Right lung (tissue), 10 donors: ENCODE measurements at places on chromosomes 5 and 9. TPM values are rescaled to one million over a fixed set of nuclear protein-coding genes. Genes with fewer than 3 reads are reported as not detected.
A peak's percentile ranks its signal among the peaks of the same experiment; 100 is the strongest.

Gene CARTPT
- polyA plus RNA-seq = not detected

Gene TMOD1
- 8.1 TPM for polyA plus RNA-seq

Gene PDGFRB
- 206 TPM for polyA plus RNA-seq

Gene SLC6A18
- not detected for polyA plus RNA-seq

Gene PRDM9
- polyA plus RNA-seq = not detected

Gene FAM200C
- polyA plus RNA-seq = 18.0 TPM

Gene OR13F1
- polyA plus RNA-seq = not detected

Gene PCDHB12
- 5.4 TPM for polyA plus RNA-seq

Gene CNTFR
- polyA plus RNA-seq = 24.6 TPM

Gene WNT8A
- polyA plus RNA-seq = not detected

Gene IL17B
- polyA plus RNA-seq = 0.76 TPM

Gene PCA3
- 0.42 TPM for polyA plus RNA-seq

DNA sequence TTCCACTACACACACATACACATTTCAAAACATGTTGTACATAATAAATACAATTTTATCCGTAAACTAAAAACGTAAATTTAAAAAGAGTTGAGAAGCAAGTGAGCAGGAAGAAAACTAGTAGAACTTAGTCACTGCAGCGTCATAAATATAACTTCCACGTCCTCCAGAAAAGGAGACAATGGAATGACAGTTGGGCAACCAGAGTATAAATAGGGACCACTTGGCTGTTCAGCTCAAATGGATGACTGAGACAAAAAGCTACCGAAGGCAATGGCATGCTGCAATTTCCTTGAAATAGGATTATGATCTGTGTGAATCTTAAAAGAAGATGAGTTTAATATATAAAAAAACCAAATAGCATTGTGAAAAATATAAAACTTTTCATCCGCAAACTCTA, 438.5 kb upstream of the RGMB start:
- DNase-seq = no peak

- no peak for DNase-seq
Observed at GRCh38 chr5:179840321-179840720, 18.3 kb downstream of the MRNIP start.

GRCh38 chr9:120561709-120562108, 18.3 kb downstream of the CDK5RAP2 start:
- no peak for DNase-seq

DNA sequence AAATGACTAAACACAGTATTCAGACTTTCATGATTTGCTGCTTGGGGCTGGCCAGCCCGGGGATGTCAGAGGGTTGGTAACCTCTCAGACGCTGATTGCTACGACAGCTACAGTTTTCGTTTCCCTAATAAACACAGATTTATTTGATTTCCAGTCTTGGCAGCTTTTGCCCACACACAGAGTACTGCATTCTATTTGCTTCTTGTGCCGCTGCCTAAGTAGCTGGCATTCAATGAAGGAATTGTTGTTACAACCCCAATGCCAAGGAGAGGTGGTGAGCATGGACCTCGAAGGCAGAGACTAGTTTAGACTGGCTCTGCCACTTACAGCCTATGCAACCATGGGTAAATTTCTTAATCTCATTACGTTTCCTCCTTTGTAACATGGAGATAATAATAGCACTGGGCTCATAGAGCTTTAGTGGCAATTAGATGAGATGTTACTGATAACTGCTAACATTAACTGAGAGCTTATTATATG, 247.1 kb upstream of the PANK3 start:
- DNase-seq = no peak

DNA sequence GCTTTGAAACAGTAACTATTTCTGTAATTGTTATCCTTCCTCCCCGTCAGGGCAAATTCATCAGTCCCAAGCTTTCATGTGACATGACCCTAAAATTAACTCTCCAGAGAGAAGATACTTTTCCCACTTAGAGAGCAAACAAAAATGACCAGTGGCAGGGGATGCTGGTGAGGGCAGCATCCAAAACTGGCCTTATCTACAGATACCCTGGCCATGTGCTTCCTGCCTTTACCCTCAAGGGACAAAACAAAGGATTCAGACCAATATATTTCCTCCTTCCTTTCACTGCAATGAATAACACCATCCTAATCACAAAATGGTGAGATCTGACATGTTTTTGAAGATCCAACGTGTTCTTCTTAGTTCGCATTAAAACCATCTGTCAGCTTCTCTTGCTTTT, 267.2 kb downstream of the MAN2A1 start:
- DNase-seq = no peak

GRCh38 chr5:150789943-150790611, 11.5 kb downstream of the SMIM3 start:
- DNase-seq = no peak

- no peak for DNase-seq
Observed at GRCh38 chr9:110241260-110241857, 14.9 kb downstream of the TXN start.

DNA sequence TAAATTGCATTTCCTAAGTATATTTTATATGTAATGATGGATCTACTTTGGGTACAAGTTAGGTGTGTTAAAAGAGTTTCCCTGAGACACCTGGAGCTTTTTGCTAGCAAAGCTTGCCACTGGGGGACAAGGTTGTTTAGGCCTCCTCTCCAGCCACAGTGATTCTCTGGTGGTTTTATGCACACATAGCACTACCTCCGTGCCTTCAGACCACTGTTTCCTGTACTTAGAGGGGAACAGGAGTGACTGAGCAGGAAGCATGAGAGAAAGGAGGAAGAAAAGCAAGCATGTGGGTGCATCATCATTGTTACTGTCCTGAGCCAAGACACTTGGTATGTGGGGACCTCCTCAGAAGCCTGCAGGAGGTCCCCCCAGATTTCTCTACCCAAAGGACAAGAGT, 272.1 kb downstream of the RASEF start:
- no peak for DNase-seq

GRCh38 chr9:592225-592624, 249.3 kb upstream of the DMRT1 start:
- DNase-seq = no peak

DNA sequence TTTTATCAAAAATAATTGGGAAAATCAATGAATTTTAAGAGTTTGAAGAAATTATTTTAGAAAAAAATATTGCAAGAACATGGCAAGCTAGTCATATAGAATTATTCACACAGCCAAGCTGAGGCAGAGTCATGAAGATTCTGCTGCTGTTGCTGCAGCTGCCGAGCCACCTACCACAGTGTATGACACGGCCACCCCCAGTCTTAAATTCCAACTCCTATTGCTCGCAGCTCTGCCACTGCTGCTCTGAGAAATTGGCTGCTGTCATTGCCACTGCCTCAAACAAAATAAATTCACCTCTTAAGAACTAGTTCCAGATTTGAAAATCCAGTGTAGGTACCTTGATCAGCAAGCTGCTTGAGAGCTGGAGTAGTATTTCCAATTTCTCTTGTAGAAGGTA, 1318.8 kb upstream of the ACO1 start:
- DNase-seq = no peak

- peak; percentile 64 for DNase-seq
Observed at GRCh38 chr5:147857302-147858129, 21.0 kb upstream of the SCGB3A2 start.

GRCh38 chr9:32010322-32010721, 374.1 kb upstream of the ACO1 start:
- DNase-seq = no peak

GRCh38 chr9:2032234-2032633, 17.1 kb downstream of the SMARCA2 start:
- DNase-seq = no peak

DNA sequence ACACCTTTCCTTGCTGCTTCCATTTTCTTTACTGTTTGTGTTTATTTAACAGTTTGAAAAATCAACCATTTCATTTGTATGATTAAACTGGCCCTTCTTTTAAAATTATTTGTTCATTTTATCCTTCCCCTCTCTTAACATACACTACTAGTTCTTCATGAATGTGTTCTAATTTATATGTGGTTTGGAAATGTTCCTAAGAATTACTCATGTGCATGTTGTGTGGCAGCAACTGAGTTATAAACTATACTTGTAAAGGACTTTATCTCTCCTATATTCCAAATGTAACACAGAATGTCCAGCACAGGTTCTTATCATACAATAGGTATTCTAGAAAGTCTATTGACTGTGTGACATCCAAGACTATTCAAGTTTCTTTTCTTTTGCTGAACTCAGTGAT, 358.2 kb upstream of the MEF2C start:
- no peak for DNase-seq

- DNase-seq = no peak
Observed at GRCh38 chr9:72902268-72902667, 50.6 kb downstream of the ALDH1A1 start.

DNA sequence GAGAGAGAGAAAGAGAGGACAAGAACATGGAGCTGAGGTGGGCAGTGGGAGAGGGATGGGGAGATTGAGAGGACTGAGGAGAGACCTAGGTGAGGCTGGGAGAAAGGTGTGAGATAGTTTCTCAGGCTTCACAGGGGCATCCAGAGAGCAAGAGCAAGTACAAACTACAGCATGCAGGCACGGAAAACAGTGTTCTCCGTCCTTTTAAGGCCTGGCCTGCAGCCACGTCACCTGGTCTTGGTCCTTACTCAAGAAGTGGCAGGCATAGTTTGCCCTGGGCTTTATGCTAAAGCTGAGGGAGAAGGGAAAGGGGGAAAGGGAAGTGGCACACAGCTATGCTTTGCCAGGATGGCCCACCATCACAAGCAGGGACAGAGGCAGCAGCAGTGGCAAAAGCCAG, 65.7 kb downstream of the SIL1 start:
- DNase-seq = no peak

DNA sequence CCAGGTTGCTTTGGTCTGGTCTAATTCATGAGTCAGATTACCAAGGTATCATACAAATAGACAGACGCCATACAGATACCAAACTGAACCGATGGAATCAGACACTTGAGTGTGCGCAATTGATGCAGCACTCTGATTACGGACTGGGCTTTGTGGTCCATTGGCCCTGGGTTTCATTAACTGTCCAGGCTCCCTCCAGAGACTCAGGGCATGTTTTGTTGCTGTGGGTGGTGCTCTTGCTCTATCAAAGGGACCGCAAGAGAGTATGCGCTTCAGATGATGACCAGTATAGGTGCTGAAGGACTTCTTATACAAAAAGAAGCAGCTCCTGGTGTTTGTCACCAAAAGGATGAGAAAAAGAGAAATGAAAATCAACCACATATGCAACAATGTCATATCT, 36.9 kb upstream of the ANKRD55 start:
- DNase-seq = no peak

- no peak for DNase-seq
Observed at GRCh38 chr5:174119468-174119881, 74.0 kb downstream of the NSG2 start.

DNA sequence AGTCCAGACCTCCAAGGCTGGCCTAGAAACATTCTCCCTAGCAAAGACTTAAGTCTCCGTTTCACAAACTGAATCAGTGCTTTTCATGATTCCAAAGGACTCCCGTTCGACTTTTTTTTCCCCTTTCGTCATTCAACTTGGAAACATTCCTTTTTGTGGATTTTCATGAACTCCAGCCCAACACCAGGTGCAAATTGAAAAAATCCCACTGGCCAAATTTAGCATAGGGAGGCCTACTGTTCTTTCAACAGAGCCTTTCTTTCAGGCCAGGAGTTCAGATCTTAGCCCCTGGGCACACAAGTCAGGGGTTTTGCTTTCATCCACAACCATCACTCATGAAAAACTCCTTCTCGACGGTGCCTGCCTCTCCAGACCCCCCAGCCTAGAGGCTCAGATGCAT, 285.3 kb downstream of the PIK3R1 start:
- no peak for DNase-seq

DNA sequence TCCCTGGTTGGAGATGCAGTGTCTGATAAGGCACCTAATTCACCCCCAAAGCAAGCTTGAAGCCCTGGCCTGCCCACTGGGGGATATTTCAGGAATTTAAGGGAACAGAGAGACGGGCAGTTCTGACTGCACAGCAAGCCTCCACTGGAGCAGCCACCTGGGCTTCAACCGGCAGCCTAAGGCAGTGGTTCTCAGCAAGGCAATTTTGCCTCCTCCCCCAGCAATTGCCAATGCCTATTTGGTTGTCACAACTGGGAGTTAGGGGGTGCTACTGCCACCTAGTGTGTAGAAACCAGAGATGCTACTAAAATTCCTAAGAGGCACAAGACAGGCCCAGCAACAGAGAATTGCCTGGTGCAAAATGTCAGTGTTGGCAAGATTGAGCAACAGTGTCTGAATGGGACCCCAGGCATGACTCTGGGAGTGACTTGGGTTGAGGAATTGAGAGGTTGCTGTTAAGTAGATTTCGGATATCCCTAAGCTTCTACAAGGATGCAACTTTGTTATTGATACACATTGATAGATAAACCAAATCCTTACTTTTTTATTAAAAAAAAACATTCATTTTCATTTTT, 58.7 kb upstream of the CTSL start:
- no peak for DNase-seq

DNA sequence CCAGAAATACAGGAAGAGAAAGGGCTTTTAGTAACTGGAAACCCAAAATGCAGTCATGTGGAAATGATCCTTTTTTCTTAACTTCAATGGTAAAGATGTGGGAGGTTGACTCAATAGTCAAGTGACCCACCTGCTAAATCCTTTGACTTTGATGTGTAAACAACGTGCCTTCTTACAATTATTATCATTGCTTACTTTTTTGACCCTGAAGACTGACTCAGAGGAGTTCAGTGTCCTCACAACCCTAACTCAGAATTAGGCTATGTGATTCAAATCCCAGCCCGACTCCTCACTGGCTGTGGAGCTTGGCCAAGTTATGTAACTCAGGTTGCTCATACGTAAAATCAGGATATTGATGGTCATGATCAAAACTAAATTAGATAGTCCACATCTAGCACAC, 27.9 kb downstream of the ANXA1 start:
- no peak for DNase-seq

GRCh38 chr9:113522858-113523257, 59.3 kb downstream of the RGS3 start:
- DNase-seq = no peak

DNA sequence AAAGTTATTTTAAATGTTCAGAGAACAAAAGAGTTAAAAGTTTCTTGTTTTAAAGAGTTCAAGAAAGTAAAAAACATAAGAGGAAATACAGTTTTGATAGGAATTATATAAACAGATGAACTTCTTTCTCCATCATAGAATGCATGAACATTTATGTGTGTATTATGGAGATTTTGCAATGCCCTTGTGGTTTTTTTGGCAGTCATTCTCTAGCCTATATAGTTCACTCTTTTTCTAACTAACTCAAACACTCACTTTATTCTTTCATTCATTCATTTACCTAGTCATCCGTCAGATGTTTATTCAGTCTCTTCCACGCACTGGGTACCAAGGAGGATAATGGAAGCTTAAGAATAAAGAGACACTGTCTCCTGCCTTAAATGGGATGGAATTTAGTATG, 195.9 kb upstream of the VLDLR start:
- no peak for DNase-seq

DNA sequence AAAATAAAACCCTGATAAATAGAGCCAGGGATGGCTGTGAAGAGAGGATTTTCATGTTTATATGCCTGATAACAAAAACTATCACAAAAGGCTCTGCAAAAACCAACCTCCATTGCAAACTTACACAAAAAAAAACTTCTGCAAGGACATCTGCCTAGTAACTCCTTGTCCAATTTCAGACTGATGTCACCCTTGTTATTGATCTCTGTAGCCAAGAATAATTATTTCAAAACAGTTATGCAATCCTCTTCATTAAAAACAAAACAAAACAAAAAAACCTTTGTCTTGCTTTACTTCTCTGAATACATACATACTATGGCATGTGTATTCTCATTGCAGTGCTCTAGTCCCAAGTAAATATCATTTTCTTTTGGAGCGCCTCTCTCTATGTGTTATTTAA, 49.7 kb downstream of the PHAX start:
- no peak for DNase-seq
